ENCODE measurements at places on chromosomes 3 and 15.

GRCh38 chr3:158094235-158095110 lies 11.7 kb downstream of the SHOX2 start:
- DNase-seq, result no peak

- no peak for DNase-seq
These were observed 142.4 kb upstream of the TMC3 start for GRCh38 chr15:81516461-81516860.

- DNase-seq, result no peak
These were observed 37.5 kb downstream of the ZNF710 start for GRCh38 chr15:90038632-90039095.

GRCh38 chr3:6770397-6770690 lies 90.6 kb upstream of the GRM7 start:
- no peak for DNase-seq

- DNase-seq, result no peak
These were observed 162.7 kb downstream of the LPP start for GRCh38 chr3:188316723-188317070.

DNA sequence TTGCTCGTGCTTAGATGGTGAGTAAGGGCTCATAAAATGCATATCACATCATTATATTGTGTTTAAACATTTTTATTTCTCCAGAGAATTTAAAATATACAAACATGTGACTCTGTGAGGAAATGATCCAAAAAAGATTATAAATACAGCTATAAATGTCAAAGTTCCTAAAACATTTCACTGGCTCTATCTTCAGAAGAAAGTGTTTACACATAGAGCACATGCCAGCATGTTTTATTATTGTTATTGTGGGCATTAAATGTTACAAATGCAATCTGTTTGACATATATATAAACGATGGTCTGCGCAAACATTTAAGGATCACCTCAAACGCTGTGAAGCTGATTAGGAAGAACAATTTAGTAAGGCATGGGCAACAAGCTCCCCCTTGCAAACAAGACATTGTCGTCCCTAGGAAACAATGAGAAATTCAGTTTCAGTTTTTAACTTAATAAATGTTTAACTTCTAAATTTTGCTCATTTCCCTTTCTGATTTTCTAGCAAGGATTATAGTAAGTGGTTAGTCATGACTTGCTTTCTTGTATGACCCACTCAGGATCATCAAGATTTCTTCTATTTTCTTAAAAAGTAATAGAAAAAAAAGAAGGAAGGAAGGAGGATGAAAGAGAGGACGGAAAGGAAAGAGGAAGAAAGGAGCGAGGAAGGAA lies 207.5 kb downstream of the SATB1 start:
- no peak for DNase-seq
